Right lobe of liver (tissue), 6 donors: ENCODE measurements at places on chromosomes 4 and X.
A peak's percentile ranks its signal among the peaks of the same experiment; 100 is the strongest.

- DNase-seq, result no peak
Observed at GRCh38 chr4:99624141-99624719, 33.4 kb downstream of the C4orf54 start.

DNA sequence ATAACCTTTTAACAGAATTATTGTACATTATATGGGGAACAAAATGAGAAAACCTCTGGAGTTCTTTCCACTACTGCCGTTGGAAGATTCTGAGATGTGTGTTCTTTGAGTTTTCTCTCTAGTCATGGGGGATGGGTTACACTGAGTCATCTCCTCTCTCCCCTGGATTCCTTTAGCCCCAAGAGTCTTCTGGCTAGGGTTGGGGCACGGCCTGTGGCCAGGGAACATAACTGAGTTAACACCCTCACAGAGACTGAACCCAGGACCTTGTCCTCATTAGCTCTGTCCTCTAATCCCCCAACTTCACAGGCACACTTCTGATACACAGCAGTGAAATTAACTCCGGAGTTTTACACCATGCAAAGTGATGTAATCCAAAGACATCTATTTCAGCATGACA is 142.3 kb upstream of the F9 start:
- no peak for DNase-seq

GRCh38 chrX:2397229-2398063 is 103.3 kb downstream of the DHRSX start:
- DNase-seq, result no peak

- DNase-seq, result no peak
Observed at GRCh38 chr4:186676531-186677161, 47.0 kb downstream of the FAT1 start.

GRCh38 chr4:26524011-26524410 is 33.7 kb upstream of the CCKAR start:
- no peak for DNase-seq

- DNase-seq, result no peak
Observed at GRCh38 chr4:168584321-168584771, 87.5 kb downstream of the PALLD start.

GRCh38 chr4:3419836-3420605 is 21.7 kb upstream of the HGFAC start:
- DNase-seq, result peak; percentile 14

DNA sequence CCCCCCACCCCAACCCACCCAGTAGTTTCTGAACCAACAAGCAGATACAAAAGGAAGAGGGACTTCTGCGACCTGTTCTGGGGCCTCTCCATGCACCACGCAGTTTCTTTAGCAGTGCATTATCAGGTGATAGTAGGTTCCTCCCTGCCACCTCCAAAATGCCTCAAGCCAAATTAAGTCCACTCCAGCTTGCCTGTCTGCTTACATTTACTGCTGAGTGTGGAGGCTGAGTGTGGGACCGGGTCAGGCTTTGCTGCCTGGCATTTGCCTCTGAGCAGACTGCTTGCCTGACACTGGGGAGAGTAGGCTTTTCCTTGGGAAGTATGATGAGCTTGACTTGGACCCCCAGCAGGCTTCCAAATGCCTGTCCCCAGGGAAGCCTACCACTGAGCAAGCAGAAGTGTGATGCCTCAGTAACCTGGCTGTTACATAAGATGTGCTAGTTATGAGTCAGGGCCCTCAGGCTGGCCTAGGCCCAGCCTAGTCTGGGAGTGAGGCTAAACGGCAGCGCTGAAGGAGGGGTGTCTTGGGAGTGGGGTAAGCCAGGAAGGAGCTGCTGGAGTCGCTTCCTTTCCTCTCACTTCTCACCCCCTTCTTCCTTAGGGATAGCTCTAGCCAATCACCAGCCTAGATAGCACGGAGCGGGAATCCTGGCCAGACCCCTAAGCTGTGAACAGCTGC is 9.0 kb downstream of the TSC22D3 start:
- no peak for DNase-seq
